ENCODE measurements at places on chromosomes 13 and 19. TPM values are rescaled to one million over a fixed set of nuclear protein-coding genes. Genes with fewer than 3 reads are reported as not detected.
A peak's percentile ranks its signal among the peaks of the same experiment; 100 is the strongest.

- no peak for DNase-seq
- no peaks in the 10 kb centered on the region for H3K36me3 ChIP-seq
- no peak overlapping the region for H3K27ac ChIP-seq
- H3K4me3 ChIP-seq, result no peak overlapping the region
- no peaks in the 10 kb centered on the region for H3K4me1 ChIP-seq
Measured at GRCh38 chr13:67554286-67554685, 324.1 kb upstream of the PCDH9 start.

DNA sequence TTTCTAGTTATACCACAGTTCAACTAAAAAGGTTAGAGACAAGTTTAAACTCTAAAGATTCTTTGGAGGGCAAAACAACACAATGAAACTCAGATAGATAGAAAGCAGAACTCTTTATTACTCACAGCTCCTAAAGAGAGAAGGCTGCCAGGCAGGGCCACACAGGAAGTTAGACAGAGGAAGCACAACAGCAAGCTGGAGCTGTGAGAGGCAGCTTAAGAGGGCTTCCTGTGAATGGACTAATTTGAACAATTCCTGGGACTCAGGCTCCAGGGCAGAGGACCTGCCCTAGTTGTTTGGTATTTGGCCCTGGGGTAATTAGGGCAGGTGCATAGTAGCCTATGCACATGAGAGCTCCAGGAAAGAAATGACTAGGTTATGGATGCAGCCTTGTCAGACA lies 803.6 kb downstream of the DIAPH3 start:
- no peak overlapping the region for H3K4me3 ChIP-seq
- H3K27ac ChIP-seq, result peak overlapping the region; percentile 41
- peak; percentile 72 for DNase-seq

GRCh38 chr19:39592381-39592780 lies 9.9 kb upstream of the LGALS13 start:
- no peaks in the 10 kb centered on the region for H3K27me3 ChIP-seq
- DNase-seq, result no peak
- H3K4me1 ChIP-seq, result no peaks in the 10 kb centered on the region
- no peak overlapping the region for H3K4me3 ChIP-seq
- no peak overlapping the region for H3K27ac ChIP-seq
- no peaks in the 10 kb centered on the region for H3K36me3 ChIP-seq

- H3K4me3 ChIP-seq, result no peak overlapping the region
- DNase-seq, result no peak
- H3K4me1 ChIP-seq, result peaks cover 25% of the 10 kb centered on the region
- no peaks in the 10 kb centered on the region for H3K27me3 ChIP-seq
- H3K36me3 ChIP-seq, result peaks cover 50% of the 10 kb centered on the region
Measured at GRCh38 chr19:39372941-39373340, 18.0 kb downstream of the PAF1 start.

DNA sequence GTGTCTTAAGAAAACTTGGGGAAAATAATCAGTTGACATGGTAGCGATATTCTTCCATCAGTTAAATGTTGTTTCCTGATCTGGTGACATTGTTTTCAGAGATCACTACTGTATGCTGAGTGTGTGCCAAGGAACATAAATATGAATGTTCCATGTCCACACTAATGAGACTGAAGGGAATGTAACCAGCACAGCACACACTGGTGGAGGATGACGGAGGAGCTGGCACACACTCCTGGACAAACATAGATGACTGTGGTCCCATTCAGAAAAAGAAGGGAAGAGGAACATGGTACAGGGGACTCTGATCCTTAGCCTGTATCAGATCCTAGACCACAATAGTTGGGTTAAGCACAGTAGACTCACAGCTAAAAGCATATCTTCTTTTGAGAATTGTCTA lies 574.8 kb downstream of the MYO16 start:
- no peaks in the 10 kb centered on the region for H3K36me3 ChIP-seq
- H3K27me3 ChIP-seq, result no peaks in the 10 kb centered on the region
- no peak for DNase-seq
- no peak overlapping the region for H3K4me3 ChIP-seq
- H3K27ac ChIP-seq, result no peak overlapping the region

DNA sequence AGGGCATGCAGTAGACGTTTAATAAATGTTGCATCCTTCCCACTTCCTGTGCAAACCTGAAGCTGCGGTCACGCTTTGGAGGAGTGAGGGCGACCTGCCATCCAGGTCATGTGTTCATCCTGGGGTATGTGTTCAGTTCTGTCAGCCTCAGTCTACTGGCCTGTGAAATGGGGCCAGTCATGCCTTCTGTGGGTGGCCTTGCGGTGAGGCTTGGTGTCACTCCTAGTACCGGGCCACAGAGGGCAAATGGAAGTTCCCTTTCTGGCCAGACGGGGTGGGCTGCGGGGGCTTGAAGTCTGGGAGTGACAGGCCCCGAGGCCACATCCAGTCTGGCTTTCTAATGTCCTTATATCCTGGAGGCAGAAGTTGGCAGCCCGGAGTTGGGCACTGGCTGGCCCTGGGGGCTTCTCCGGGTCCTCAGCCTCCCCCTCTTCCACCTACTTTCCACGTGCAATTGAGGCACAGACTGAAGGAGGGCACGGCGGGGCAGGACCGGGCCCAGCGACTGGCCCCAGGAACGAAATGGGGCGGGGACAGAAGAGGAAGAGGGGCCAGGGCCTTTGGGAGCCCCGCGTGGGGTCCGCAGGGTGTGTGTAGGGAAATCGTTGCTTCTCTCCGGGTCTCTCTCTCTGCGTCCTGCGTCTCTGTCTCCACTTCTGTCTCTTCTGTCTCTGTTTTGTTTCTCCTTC lies 11.1 kb downstream of the PDE4A start:
- DNase-seq, result peak; percentile 73
- no peaks in the 10 kb centered on the region for H3K36me3 ChIP-seq
- H3K4me3 ChIP-seq, result peak overlapping the region; percentile 48
- peak overlapping the region; percentile 69 for H3K27ac ChIP-seq

GRCh38 chr13:103471896-103472295 lies 405.7 kb upstream of the SLC10A2 start:
- no peak for DNase-seq
- H3K4me1 ChIP-seq, result no peaks in the 10 kb centered on the region
- no peak overlapping the region for H3K27ac ChIP-seq
- H3K27me3 ChIP-seq, result no peaks in the 10 kb centered on the region
- H3K36me3 ChIP-seq, result no peaks in the 10 kb centered on the region

DNA sequence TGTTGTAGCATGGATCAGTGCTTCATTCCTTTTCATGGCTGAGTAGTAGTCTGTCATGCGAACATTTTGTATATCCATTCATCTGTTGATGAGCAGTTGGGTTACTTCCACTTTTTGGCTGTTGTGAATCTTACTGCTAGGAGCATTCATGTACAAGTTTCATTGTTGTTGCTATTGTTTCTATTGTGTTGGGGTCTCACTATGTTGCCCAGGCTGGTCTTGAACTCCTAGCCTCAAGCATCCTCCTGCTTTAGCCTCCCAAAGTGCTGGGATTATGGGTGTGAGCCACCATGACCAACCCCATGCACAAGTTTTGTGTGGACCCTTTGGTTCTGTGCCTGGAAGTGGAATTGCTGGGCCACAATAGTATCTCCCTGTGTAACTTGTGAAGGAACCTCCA lies 15.8 kb downstream of the SLC25A42 start:
- no peaks in the 10 kb centered on the region for H3K4me1 ChIP-seq
- H3K27ac ChIP-seq, result no peak overlapping the region
- no peak overlapping the region for H3K4me3 ChIP-seq
- H3K27me3 ChIP-seq, result no peaks in the 10 kb centered on the region

DNA sequence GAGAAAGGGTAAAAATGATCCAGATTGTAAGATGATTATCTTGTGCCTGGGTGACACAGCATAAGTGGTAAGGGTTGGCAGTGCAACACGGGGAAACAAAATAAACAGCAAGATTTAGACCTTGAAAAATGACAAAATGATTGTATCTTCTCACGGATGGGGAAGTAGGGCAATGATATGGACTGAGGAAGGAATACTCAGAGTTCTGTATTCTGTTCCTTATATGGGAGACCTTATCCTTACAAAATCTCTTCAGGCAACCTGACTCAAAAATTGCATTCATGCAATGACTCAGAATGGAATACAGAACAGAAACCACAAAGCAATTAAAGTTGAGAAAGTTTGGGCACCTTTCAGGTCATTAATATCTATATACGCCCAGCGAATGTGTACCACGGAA lies 149.0 kb downstream of the HS6ST3 start:
- no peak for DNase-seq
- no peak overlapping the region for H3K27ac ChIP-seq
- no peaks in the 10 kb centered on the region for H3K4me1 ChIP-seq
- H3K27me3 ChIP-seq, result no peaks in the 10 kb centered on the region

- no peaks in the 10 kb centered on the region for H3K4me1 ChIP-seq
- DNase-seq, result no peak
- peaks cover 5% of the 10 kb centered on the region for H3K36me3 ChIP-seq
- H3K27ac ChIP-seq, result no peak overlapping the region
Measured at GRCh38 chr13:99565478-99566124, 64.3 kb downstream of the TM9SF2 start.

- no peak overlapping the region for H3K4me3 ChIP-seq
- H3K27me3 ChIP-seq, result peaks cover 42% of the 10 kb centered on the region
- H3K36me3 ChIP-seq, result no peaks in the 10 kb centered on the region
- H3K4me1 ChIP-seq, result peaks cover 28% of the 10 kb centered on the region
Measured at GRCh38 chr19:1066251-1066747, 668 bp upstream of the ARHGAP45 start.

GRCh38 chr19:38653028-38653571 lies 5.7 kb downstream of the ACTN4 start:
- no peaks in the 10 kb centered on the region for H3K27me3 ChIP-seq
- no peaks in the 10 kb centered on the region for H3K36me3 ChIP-seq
- no peak overlapping the region for H3K4me3 ChIP-seq
- peak overlapping the region; percentile 98 for H3K27ac ChIP-seq

- H3K36me3 ChIP-seq, result no peaks in the 10 kb centered on the region
- no peak overlapping the region for H3K4me3 ChIP-seq
- H3K27ac ChIP-seq, result no peak overlapping the region
- H3K4me1 ChIP-seq, result no peaks in the 10 kb centered on the region
- no peak for DNase-seq
- no peaks in the 10 kb centered on the region for H3K27me3 ChIP-seq
Measured at GRCh38 chr19:31597616-31598015, 248.4 kb upstream of the TSHZ3 start.

DNA sequence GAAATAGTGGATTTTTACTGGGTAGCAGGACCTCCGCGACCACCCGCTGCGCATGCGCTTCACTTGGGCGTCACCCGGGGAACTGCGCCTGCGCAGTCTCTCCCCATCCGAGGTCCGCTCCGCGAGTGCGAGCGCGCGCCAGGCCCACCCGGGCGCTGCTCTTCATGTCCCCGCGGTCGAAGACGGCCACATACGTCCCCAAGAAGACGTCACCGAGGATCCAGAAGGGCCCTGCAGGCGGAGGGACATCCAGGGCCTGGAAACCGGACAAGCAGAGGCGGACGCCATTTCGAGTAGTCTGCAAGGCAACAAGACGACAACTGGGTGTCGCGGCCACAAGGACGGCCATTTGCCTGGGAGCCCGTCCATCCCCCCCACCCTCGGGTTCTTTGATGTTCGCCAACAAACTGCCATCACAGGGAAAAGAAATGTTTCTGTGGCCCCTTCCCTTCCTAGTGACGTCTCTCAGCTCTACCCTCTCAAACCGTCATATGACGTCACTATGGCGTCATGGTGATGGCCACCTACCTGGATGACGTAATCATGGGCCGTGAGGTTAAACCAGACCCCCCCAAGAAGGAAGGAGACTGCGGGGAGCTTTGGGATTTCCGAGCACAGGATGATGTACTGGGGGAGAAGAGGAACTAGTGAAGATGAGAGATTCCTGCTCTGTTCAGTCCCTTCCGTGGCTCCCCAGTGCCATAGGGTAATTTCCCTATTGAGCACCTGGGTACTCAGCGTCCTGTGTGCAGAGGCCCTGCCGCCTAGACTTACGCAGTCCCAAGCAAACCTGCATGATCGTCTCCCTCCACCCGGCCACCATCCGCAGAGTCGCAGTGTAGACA lies 6.7 kb downstream of the NAPSA start:
- no peaks in the 10 kb centered on the region for H3K36me3 ChIP-seq
- peak overlapping the region; percentile 77 for H3K27ac ChIP-seq
- peak; percentile 77 for DNase-seq
- peak overlapping the region; percentile 44 for H3K4me3 ChIP-seq

GRCh38 chr13:109241160-109241559 lies 545.2 kb downstream of the IRS2 start:
- no peaks in the 10 kb centered on the region for H3K36me3 ChIP-seq
- H3K4me3 ChIP-seq, result no peak overlapping the region
- H3K27me3 ChIP-seq, result no peaks in the 10 kb centered on the region
- peaks cover 12% of the 10 kb centered on the region for H3K4me1 ChIP-seq
- no peak for DNase-seq

DNA sequence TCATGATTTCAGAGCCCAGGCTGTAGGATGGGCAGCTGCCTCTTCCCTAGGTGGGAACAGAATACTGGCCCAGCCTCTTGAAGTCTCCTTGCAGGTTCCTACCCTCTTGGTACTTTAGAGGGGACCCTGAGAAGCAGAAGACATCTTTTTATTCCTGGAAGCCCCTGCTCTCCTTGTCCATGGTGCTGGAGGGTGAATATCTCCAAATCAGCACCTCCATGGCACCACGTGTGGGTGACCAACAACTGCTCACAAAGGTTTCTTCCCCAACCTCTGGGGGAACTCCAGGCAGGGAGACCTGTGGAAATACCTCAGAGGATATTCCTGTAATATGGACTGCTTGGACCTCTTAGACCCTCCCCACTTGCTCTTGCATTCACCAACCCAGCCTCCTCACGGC lies 48.1 kb upstream of the TSHZ3 start:
- DNase-seq, result no peak
- H3K4me3 ChIP-seq, result no peak overlapping the region
- no peak overlapping the region for H3K27ac ChIP-seq
- no peaks in the 10 kb centered on the region for H3K4me1 ChIP-seq
- H3K27me3 ChIP-seq, result no peaks in the 10 kb centered on the region

DNA sequence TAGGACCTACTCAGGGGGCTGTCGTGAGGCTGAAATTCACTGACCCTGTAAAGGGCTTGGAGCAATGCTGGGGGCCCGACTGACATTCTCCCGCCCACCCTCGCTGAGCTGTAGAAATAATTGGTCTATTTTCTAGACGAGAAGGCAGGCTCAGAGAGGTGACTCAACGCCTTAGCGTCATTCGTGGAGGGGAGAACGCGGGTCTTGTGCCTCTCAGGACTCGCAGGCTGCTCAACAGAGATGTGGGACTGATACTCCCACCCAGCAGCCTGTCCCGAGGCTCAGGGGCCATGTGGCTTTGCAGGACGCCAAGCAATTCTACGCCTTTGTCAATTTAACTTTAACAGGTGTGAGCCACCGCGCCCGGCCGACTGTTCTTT lies 23.6 kb upstream of the ASPDH start:
- no peak overlapping the region for H3K27ac ChIP-seq
- no peaks in the 10 kb centered on the region for H3K36me3 ChIP-seq
- H3K4me1 ChIP-seq, result no peaks in the 10 kb centered on the region
- H3K27me3 ChIP-seq, result peaks cover 17% of the 10 kb centered on the region
- DNase-seq, result no peak
- H3K4me3 ChIP-seq, result no peak overlapping the region

GRCh38 chr13:97435794-97436193 lies 1.8 kb downstream of the RAP2A start:
- no peak overlapping the region for H3K27ac ChIP-seq
- peaks cover 47% of the 10 kb centered on the region for H3K4me1 ChIP-seq
- H3K36me3 ChIP-seq, result no peaks in the 10 kb centered on the region
- peak overlapping the region; percentile 79 for H3K4me3 ChIP-seq
- no peaks in the 10 kb centered on the region for H3K27me3 ChIP-seq

GRCh38 chr13:69947582-69947981 lies 160.0 kb upstream of the ATXN8OS start:
- no peak for DNase-seq
- H3K4me1 ChIP-seq, result no peaks in the 10 kb centered on the region
- H3K27me3 ChIP-seq, result no peaks in the 10 kb centered on the region

The LENG9 gene
- 7.8 TPM for total RNA-seq

The FXYD7 gene
- not detected for total RNA-seq

The ZNF541 gene
- total RNA-seq, result 1.1 TPM

The CEACAM20 gene
- total RNA-seq, result not detected

The PBX4 gene
- 0.49 TPM for total RNA-seq

The PEX11G gene
- 4.8 TPM for total RNA-seq

The CYP4F3 gene
- not detected for total RNA-seq

The SAMD1 gene
- 8.7 TPM for total RNA-seq

The NOVA2 gene
- total RNA-seq, result 3.0 TPM

The IGFLR1 gene
- 12.2 TPM for total RNA-seq
